ENCODE measurements at places on chromosomes 6 and 20.

- no peak for DNase-seq
Observed at GRCh38 chr20:40442181-40442963, 246.7 kb downstream of the MAFB start.

DNA sequence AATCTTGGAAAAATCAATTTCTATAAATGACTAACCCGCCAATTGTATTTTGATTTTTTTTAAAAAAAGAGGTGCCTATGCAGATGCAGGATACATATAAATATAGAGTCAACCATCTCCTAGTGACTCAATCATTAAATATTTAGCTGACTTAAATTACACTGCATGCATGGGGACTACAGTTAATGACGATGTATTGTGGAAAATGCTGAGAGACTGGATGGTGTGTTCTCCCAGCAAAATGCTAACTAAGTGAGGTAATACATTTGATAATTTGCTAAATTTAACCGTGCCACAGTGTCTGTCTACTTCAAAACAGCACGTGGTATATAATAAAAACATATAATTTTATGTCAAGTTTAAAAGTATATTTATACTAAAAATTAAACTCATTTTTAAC lies 341.6 kb downstream of the PRKN start:
- DNase-seq: no peak

DNA sequence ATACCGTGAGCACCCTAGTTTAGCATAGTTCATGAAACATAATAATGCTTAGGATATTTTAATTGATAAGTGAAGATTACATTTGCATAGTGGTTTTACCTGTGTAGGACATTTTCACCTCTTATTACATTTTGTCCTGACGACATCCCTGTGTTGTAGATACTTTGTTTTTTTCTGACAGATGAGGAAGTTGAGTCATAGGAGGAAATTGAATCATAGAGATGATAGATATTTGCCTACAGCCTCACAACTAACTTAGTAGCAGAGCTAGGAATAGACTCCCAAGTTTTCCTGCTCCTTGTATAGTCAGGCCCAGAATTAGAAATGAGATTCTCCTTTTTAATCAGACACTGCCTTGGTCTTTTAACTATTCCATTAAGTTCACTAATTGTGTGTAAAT lies 100.5 kb upstream of the SUPT3H start:
- DNase-seq: no peak

GRCh38 chr6:155270561-155271091 lies 6.8 kb downstream of the CLDN20 start:
- no peak for DNase-seq

DNA sequence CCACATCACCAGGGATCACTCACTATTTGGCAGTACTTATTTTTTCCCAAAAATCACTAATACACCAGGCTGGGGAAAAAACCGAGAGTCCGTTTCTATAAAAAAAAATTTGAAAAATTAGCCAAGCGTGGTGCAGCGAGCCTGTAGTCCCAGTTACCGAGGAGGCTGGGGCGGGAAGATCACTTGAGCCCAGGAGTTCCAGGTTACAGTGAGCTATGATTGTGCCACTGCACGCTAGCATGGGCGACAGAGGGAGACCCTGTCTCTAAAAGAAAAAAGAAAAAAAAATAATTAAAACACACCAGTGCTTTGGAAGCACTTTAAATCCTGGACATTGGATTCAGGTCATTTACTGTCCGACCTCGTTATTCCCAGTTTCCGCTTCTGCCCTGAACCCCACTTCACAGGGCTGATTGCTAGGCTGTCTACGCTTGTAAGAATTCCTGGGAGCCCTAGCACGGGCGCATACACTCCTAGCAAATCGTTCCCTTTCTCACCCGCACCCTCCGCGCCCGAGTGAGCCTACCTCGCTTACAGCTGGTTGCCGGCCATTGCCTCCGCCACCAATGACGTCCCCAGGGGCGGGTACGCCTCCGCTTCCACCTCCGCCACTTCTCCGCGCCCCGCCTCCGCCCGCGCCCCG lies at the start of gene TPMT:
TSS of gene TPMT (minus strand) at position 571 of the 643 bp plus-strand sequence. CDS start 5,950 bp downstream, outside the sequence.
- no peak for DNase-seq

GRCh38 chr20:13338999-13339411 lies 117.9 kb downstream of the ISM1 start:
- DNase-seq: no peak

- no peak for DNase-seq
Observed at GRCh38 chr6:168469521-168469920, 28.5 kb downstream of the SMOC2 start.

DNA sequence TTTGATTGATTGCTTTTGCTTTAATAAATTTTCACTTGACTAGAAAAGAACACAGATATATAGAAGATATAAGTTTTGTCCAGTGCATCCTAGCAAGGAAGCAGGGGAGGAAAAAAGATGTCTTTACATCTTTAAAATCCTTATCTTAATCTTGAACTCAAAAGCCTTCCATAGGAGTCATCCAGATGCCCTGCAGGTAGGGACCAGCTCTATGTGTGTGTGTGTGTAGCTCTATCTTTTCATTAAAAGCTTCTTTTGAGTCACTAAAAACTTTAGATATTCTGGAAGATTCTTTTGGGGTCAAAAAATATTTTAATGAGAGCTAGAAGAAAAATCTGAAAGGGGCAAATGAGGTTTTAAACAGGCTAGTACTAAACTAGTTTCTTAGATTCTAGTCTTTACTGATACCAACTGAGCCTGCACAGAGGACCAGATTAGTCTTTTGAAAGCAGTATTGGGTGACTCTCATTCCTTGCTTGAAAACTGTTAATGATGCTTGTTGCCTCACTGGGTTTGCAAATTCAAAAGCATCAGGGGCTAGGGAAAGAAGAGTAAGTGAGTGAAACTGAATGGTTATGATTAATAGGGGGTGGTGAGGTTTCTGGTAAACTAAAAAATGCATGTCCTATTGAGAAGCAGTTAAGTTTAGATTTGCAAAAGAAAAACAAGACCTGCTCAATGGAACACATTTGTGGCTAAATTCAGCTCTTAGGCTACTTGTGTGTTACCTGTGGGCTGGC lies 40.6 kb upstream of the JAG1 start:
- no peak for DNase-seq

DNA sequence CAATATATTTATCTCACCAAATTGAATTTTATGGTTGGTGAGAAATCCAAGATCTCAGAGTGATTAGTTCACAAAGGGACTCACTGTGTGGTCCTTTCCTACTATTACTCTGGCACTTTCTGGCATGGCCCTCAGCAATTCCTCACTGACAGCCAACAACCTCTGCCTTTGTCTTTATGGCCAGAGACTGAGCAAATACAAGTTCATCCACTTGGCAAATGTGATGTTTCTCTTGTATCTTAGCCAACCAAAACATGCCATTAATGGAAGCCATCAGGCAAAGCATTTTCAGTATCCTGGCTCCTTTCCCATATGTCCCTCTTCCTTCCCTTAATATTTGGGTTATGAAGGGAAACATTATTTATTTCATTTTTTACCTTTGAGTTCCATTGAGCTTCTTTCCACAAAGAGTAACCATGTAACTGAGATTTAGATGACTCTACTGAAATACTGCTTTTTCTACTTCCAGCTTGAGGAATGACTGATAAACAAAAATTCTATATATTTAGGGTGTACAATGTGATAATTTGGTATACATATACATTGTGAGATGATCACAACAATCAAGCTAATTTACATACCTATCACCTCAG lies 30.8 kb upstream of the SMLR1 start:
- no peak for DNase-seq

DNA sequence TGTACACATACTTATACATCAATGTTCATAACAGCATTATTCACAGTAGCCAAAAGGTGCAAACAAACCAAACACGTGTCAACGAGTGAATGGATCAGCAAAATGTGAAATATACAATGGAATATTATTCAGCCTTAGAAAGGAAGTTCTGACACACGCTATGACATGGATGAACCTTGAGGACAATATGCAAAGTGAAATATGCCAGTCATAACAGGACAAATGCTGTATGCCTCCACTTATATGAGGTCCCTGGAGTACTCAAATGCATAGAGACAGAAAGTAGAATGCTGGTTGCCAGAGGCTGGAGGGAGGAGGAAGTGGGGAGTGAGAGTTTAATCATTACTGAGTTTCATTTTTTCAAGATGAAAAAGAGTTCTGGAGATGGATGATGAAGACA lies 37.8 kb upstream of the IGF2R start:
- no peak for DNase-seq

- DNase-seq: no peak
Observed at GRCh38 chr20:47362361-47363219, 6.1 kb upstream of the ZMYND8 start.

DNA sequence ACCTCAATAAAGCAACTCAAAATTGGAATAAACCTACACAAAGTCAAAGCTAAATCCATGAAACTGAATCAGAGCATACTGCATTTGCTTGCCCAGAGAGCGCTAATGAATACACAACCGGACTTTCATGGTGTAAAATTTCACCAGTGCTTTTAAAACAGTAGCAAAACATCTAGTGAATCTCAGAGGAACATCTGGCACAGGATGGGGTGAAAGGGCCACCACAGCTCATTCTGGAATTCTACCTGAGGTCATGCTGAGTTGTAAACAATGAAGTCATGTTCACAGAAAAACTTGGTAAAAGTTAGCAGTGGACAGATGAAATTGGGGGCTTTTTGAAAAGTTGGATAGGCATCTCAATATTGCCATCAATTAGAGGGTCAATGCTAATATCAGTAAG lies 125.6 kb upstream of the STXBP5 start:
- DNase-seq: no peak

- no peak for DNase-seq
Observed at GRCh38 chr6:137699031-137699683, 167.9 kb upstream of the TNFAIP3 start.

GRCh38 chr6:136798044-136798443 lies 5.8 kb upstream of the MAP3K5 start:
- no peak for DNase-seq

- peak; percentile 32 for DNase-seq
Observed at GRCh38 chr6:151475653-151476523, 17.9 kb upstream of the CCDC170 start.

GRCh38 chr20:58546756-58547622 lies 31.8 kb upstream of the APCDD1L start:
- DNase-seq: no peak

DNA sequence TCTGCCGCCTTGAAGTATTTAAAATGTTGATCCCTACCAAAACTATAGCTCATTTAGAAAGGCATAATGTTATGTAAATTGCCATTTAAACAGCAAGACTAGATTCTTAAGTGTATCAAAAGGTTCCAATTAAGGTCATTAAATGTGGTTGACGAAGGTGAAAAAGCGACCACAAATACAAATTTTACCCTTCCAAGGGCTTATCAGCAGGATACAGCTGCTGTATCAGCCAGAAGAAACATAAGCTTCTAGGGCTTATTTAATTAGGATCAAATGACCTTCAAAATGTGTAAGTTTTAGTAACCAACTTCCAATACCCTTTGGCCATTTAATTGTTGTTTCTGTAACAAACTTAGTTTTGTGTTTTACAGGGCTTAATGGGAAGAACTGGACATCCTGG lies 139.9 kb downstream of the COL9A1 start:
- no peak for DNase-seq

GRCh38 chr6:156555116-156555515 lies 222.1 kb upstream of the ARID1B start:
- DNase-seq: no peak

DNA sequence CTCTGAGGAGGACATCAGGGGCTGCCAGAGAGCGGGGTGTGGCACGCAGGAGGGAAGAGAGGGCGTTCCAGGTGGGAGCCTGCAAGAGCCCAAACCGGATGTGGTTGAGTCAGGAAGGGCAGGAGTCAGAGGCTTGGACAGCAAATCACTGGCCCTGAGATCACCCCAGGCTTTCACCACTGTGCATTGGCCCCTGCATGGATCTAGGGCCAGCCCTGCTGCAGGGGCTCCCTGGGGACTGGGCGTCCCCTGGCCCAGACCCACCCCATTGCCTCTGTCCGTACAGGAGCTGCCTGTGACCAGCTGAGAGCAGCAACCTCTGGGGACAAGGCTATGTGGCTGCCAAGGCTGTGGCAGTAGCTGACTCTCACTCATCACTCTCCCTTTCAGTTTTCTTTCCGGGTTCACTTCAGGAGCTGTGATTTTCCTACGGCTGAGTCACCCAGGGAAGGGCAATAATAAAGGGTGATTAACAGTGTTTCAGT lies 33.9 kb downstream of the KCNK17 start:
- DNase-seq: no peak

DNA sequence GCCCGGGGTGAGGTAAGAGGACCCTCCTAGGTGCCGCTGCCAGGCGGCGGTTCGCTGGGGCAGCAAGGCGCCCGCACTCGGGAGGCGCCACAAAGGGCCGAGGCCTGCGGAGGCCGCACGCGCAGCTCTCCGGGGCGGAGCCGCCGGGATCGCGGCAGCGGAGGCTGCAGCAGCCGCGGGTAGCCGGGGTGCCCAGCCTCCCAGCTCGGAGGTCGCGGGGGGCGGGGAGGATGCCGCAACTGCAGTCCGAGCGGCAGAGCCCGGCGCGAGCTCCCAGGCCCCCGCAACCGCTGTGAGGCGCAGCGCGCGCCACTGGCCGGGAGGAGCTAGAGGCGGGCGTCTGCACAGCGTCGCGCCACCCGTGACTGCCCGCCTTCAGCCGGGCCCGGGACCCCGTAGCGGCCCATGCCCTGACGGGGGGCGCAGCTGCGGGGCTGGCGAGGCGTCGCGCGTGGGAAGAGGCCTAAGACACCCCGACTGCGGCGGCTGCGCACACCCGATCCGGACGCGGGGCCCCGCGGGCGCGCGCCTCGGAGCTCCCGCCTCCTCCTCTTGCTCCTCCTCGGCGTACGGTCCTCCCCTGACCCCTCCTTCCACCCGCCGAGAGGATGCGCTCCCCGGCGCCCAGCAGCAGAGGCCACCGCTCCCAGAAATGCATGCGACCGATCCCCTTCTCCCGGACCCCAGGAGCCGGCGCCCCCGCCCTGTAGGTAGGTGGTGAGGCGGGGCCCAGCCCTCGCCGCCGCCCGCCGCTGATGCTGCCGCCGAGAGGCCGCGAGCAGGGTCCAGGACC lies at the start of gene NCOA7:
TSS of gene NCOA7 (plus strand) at position 603 of the 793 bp plus-strand sequence. CDS start 24,395 bp downstream, outside the sequence.
- DNase-seq: peak; percentile 62

DNA sequence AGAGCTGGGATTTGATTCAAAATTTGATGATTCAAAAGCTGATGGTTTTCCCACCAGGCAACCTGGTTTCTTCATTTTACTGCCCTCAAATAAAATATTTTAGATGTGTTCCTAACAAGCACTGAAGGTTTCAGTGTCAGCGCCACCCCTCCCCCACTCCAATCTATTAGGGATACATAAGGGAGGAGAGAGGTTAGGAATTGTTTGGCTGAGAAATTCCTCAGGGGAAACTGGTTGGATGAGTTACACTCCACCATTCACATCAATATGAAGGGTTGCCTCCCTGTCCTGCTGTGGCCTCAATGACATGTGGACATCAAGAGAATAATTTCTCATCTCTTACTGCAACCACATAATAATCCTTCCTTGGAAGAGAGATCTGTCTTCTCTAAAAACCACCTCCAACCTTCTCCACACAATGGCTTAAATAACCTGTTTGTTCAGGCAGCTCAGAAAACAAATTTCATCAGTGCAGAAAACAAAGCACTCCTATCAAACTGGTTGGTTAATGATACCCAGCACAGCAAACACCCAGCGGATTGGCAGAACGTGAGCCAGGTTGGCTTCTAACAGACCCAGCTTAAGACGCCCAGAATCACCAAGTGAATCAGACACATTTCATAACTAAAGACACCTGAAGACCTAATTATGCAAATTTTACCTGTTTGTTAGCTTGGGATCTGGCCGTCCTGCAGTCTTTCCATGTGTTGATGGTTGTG lies 136.0 kb upstream of the SGK1 start:
- DNase-seq: no peak

- no peak for DNase-seq
Observed at GRCh38 chr20:63754008-63754407, 14.4 kb downstream of the SLC2A4RG start.
